Lower leg skin (tissue), 4 donors: ENCODE measurements at places on chromosomes 4 and X. TPM values are rescaled to one million over a fixed set of nuclear protein-coding genes. Genes with fewer than 3 reads are reported as not detected.

SOD3 gene
- total RNA-seq = 48.3 TPM

GRCh38 chrX:11412715-11413623, 119.8 kb downstream of the AMELX start:
- no peak for DNase-seq

DNA sequence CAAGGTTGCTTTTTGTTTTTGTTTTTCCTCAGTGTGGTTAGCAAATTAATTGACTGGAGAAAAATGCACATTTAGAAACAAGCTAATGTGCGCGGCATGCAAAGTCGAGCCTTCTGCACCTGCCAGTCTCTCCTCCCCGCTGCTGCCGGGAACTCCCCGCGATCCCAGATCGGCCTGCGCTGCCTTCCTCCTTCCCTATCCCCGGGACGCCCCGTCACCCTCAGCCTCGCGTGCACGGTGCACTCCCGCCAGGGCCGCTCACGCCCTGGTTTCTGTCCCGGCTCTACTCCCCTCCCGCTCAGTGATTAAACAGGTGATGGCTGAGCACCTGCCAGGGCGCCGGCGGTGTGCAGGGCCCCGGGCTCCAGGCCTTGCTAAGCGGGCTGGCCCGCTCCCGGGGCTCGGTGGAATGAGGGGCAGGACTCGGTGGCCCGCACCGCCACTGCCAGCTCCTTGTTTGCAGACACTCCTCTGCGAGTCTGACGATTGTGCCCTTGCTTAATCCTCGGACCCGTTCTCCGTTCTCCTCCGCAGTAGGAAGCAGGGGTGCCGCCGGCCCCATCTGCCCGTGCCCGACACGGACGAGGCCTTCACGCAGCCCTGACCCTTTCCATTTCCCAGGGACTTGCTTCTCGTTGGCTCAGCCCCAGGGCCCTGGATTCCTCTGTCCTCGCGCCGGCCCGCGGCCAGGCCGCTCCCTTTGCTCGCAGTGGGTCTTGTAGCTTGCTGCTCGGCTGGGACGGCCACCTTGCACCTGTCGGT, 143.4 kb downstream of the TRIML1 start:
- no peak for DNase-seq

DNA sequence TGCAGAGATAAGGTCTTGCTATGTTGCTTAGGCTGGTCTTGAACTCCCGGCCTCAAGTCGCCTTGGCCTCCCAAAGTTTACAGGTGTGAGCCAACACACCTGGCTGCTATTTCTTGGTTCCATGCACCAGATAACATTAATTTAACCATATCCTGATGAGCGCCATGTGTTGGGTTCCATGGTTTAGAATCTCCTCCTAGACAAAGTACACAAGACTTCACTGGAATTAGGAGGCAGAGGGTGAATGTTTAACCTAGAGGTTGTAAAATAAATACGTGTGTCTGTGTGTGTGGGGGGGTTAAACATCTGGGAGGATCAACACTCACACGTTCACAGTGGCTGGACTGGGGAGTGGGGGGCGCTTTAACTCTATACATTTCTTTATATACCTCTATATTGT, 32.4 kb upstream of the SORCS2 start:
- no peak for DNase-seq
